ENCODE measurements at places on chromosomes 5 and 9.

DNA sequence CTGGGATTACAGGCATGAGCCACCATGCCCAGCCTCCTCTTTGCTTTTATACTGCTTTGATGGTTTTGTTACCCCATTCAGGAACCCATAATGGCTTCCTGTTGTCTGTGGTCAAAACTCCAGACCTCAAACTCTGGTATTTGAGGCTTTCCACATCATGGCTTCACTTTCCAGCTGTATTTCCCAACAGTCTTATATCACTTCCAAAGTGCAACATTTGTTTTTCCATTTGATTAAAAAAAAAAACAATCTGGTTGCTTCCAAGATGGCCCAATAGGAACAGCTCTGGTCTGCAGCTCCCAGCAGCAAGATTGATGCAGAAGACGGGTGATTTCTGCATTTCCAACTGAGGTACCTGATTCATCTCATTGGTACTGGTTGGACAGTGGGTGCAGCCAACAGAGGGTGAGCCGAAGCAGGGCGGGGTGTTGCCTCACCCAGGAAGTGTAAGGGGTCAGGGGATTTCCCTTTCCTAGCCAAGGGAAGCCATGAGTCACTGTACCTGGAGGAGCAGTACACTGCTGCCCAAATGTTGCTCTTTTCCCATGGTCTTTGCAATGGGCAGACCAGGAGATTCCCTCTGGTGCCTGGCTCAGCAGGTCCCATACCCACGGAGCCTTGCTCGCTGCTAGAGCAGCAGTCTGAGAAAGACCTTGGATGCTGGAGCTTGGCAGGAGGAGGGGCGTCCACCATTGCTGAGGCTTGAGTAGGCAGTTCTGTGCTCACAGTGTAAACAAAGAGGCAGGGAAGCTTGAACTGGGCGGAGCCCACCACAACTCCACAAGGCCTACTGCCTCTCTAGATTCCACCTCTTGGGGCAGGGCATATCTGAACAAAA, 458.4 kb downstream of the KDM4C start:
- no peak for DNase-seq

GRCh38 chr9:116589392-116590354, 97.4 kb upstream of the TRIM32 start:
- DNase-seq: no peak

- no peak for DNase-seq
Observed at GRCh38 chr5:67160985-67161384, 35.6 kb downstream of the CD180 start.

- DNase-seq: no peak
Observed at GRCh38 chr5:158869092-158869491, 230.6 kb downstream of the EBF1 start.

DNA sequence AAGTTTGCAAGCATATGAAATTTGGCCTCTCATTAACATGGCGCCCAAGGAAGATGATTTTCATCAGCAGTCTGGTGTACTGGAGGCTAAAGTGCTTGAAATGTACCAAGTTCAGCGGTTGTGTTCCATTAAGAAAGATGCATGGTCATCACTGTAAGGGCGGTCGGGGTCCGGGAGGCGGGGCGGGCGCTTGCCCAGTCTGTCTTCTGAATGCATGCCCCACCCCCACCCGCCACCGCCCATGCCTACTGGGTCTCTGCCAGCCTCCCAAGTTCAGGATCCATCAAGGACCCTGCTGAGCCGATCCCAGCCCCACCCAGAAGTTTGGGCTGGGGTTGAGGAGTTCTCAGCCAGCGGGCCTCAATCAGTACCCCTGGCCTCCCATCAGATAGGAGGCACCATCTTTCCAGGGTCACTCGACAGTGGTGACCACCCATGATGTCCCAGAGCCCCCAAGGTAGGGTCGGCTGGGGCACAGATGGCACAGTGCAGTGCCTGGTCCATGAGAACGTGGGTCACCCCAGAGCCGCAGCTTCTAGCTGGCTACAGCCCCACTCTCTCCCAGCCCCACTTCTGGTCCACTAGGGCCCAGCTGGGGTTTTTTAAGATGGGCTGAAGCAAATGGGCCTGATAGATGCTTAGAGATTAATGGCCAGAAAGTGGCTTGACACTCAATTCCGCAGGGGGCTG, 24.4 kb upstream of the PRDM12 start:
- DNase-seq: no peak

- no peak for DNase-seq
Observed at GRCh38 chr5:76553251-76553650, 70.0 kb downstream of the F2RL2 start.

DNA sequence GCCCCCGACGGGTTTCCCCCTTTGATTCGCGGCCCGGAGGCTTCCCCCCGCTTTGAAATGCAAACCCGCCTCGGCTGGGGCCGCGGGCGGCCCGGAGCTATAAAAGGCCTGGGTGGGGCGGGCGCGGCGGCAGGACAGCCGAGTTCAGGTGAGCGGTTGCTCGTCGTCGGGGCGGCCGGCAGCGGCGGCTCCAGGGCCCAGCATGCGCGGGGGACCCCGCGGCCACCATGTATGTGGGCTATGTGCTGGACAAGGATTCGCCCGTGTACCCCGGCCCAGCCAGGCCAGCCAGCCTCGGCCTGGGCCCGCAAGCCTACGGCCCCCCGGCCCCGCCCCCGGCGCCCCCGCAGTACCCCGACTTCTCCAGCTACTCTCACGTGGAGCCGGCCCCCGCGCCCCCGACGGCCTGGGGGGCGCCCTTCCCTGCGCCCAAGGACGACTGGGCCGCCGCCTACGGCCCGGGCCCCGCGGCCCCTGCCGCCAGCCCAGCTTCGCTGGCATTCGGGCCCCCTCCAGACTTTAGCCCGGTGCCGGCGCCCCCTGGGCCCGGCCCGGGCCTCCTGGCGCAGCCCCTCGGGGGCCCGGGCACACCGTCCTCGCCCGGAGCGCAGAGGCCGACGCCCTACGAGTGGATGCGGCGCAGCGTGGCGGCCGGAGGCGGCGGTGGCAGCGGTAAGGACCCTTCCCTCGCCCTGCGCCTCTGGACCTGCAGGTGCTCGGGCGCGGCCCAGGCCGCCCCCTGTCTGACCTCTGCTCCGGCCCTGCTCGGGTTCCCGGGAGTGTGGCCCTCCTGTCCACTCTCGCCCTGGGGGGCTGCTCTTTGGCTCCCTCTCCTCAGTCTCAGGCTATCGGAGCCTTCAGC, at the start of gene CDX1:
Gene CDX1, plus strand, starts transcription at position 129 of the 862 bp plus-strand sequence. Its CDS starts 99 bp downstream, at position 228.
- no peak for DNase-seq

GRCh38 chr5:169112016-169112415, 188.9 kb downstream of the SLIT3 start:
- no peak for DNase-seq

DNA sequence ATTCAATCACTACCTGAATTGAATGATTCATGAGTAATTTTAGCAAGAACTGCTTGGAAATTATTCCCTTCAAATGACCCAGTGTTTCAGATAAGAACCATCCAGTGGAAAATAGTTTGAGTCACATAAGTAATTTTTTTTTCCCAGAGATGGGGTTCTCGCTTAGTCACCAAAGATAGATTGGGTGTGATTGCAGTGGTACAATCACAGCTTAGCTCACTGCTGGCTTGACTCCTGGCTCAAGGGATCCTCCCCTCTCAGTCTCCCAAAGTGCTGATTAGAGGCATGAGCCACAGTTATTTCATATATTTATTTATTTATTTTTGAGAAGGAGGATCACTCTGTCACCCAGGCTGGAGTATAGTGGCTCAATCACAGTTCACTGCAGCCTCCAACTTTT, 574.5 kb upstream of the ARRDC3 start:
- no peak for DNase-seq

- DNase-seq: no peak
Observed at GRCh38 chr5:13660072-13660471, 284.4 kb downstream of the DNAH5 start.

- no peak for DNase-seq
Observed at GRCh38 chr9:32463500-32464293, 62.3 kb downstream of the RIGI start.

GRCh38 chr9:88051138-88051537, 76.8 kb upstream of the CDK20 start:
- DNase-seq: no peak

- no peak for DNase-seq
Observed at GRCh38 chr5:122760236-122760635, 14.6 kb upstream of the SNX2 start.

All from T-helper 2 cell (primary cell).